ENCODE measurements at places on chromosomes 1 and 21. TPM values are rescaled to one million over a fixed set of nuclear protein-coding genes. Genes with fewer than 3 reads are reported as not detected.

LRRC3 gene
- total RNA-seq: 4.1 TPM

SLC45A1 gene
- 0.75 TPM for total RNA-seq

DNASE2B gene
- total RNA-seq: not detected

KRTAP21-2 gene
- total RNA-seq: not detected

COA7 gene
- total RNA-seq: 17.6 TPM

HENMT1 gene
- 1.1 TPM for total RNA-seq

CCDC27 gene
- total RNA-seq: not detected

KIF17 gene
- total RNA-seq: 2.8 TPM

AMY1A gene
- not detected for total RNA-seq

KRTAP12-2 gene
- not detected for total RNA-seq

DCST1 gene
- not detected for total RNA-seq

FCRL1 gene
- total RNA-seq: not detected

AADACL4 gene
- not detected for total RNA-seq

S100A1 gene
- total RNA-seq: not detected

DCDC2B gene
- total RNA-seq: not detected

S1PR1 gene
- total RNA-seq: 2.1 TPM
